ENCODE measurements at places on chromosomes 6 and 20.

DNA sequence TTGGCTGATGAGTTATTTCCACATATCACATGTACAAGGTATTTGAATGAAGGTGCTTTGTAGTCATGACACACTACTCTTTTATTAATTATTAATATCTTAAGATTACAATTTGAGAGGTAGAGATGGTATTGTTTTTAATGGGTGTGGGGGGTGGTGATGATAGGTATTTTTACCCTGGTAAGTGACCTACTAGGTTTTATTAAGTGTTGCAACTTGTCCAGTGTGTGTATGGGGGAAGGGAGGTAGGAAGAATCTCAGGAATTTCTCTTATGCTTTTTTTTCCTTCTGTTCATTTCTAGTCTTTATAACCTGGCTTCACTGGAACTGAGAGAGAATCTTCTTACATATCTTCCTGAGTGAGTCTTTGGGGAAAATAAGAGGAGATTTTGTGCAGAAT is 101.4 kb downstream of the LRRC1 start:
- no peak for DNase-seq

- no peak for DNase-seq
These were observed at the start of gene GLP1R for GRCh38 chr6:39048481-39049399. Gene GLP1R, plus strand, starts transcription at chr6:39048781. Its CDS starts 60 bp downstream, at chr6:39048841.

DNA sequence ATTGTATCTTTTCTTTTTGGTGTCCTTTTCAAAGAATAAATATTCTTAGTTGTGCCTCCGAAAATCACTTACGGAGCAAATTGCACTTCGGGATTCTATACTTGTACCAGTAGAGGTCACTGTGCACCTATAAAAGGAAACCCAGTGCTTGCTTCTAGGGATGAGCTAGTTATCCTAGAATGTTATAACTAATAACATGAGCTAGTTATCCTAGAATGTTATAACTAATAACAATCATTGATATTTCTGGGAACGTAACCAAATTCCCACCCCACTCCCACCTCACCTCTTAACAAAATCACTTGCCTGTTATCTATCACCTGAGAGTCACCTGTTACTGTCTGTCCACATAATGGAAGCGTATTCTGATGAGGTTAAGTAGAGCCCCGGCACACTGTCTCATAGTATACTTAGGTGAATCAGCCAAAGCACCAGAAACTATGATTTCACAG is 126.9 kb upstream of the TIAM2 start:
- DNase-seq: no peak

GRCh38 chr6:73451223-73452106 is 632 bp downstream of the CGAS start:
- peak; percentile 10 for DNase-seq

DNA sequence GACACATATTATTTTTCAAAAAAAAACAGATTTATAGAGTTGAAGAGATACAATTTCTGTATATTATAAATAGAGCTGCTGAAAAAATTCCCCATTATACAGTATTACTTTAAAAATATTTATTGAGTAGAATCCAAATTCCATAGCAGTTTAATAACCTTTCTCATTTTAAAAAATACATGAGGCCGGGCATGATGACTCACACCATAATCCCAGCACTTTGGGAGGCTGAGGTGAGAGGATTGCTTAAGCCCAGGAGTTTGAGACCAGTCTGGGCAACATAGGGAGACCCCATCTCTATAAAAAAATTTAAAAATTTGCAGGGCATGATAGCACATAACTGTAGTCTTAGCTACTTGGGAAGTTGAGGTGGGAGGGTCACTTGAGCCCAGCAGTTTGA is 13.0 kb downstream of the ATRN start:
- no peak for DNase-seq

GRCh38 chr20:8299921-8300320 is 167.9 kb downstream of the PLCB1 start:
- no peak for DNase-seq

- DNase-seq: no peak
These were observed 59.2 kb downstream of the SNRNP48 start for GRCh38 chr6:7649037-7649810.

- DNase-seq: no peak
These were observed 39.3 kb downstream of the SNRNP48 start for GRCh38 chr6:7629321-7629720.

- no peak for DNase-seq
These were observed 79.6 kb downstream of the RPS12 start for GRCh38 chr6:132893772-132894490.

DNA sequence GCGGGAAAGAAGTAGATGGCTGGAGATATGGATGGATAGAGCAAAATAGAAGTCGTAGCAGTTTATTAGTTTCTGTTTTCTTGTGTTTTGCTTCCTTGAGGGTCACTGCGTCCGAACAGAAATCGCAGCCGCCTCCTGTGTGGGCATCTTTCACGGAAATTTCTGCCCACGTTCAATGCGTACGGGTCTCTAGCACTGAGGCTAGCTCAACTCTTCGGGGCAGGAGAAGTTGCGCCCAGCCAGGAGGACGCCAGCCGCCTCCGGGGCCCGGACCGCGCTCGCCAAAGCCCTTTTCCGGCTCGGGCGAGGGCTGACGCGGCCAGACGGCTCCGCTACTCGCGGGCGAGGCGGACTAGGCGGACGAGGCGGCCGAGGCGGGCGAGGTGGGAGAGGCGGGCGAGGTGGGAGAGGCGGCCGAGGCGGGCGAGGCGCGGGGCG is 814 bp downstream of the TFAP2B start:
- DNase-seq: no peak

GRCh38 chr6:118865100-118865391 is 28.9 kb upstream of the ASF1A start:
- no peak for DNase-seq

GRCh38 chr6:29641430-29642148 is 8.6 kb upstream of the GABBR1 start:
- DNase-seq: no peak

GRCh38 chr6:68013780-68014515 is 621.1 kb upstream of the ADGRB3 start:
- no peak for DNase-seq

- no peak for DNase-seq
These were observed 3.1 kb downstream of the TRAF3IP2 start for GRCh38 chr6:111602481-111603011.

DNA sequence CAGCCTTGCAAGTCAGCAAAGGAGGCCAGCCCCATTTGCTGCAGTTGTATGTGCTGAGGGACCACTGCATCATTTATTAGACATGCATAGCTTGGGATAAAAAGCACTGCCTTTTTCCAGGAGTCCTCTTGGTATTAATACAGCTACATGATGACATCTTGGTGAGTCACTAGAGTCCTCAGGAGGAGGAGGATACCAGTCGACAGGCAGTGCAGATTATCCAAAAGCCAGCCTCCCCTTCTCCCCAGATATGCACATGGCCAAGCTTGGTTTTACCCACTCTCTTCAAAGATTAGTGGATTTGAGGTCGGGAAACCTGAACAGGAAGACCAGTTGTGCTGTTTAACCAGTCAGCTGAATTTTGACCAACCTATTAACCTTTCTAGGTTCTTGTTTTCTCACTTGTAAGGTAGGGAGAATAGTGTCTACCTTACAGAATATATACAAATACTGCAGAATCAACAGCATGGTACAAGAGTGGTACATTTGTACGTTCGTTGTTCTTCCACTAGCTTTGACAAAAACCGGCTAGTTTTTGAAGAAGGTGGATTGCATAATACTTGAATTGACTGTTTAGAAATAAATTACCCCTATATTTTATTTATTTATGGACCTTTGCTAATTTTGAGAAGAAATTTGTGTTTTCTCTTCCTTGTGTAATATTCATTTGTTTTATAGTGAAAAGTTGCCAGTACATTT is 31.9 kb downstream of the VAPB start:
- DNase-seq: no peak

- no peak for DNase-seq
These were observed 59.6 kb downstream of the JARID2 start for GRCh38 chr6:15305496-15305895.

DNA sequence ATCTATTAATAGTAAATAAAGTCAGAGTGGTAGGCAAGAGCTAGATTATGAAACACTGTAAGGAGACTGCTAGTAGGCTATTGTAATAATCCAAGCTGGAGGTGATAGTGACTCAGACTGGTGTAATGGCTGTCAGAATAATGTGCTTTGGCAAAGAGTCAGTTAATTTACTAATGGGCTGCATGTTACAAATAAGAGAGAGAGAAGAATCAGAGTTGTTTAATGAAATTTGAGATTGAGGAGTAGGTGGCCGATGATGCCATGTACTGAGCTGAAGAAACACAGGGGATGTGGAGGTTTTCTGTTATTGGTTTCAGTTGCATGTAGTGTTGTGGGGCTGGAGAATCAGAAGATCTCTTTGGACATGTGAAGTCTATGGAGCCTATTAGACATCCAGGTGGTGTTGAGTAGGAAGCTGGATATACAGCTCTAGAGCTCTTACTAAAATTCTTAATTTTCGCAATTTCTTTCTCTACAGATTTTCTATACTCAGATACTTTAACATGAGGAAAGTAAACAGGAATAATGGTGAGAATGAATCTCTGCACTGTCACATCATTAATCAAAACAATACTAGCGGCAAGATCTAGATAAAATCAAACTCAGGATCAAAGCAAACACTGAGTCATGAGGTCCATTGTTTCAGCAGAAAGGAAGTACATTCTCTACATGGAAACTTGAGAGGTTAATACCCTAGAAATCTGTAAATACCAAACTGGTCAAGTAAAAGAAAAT is 167.7 kb downstream of the SIM1 start:
- DNase-seq: no peak

DNA sequence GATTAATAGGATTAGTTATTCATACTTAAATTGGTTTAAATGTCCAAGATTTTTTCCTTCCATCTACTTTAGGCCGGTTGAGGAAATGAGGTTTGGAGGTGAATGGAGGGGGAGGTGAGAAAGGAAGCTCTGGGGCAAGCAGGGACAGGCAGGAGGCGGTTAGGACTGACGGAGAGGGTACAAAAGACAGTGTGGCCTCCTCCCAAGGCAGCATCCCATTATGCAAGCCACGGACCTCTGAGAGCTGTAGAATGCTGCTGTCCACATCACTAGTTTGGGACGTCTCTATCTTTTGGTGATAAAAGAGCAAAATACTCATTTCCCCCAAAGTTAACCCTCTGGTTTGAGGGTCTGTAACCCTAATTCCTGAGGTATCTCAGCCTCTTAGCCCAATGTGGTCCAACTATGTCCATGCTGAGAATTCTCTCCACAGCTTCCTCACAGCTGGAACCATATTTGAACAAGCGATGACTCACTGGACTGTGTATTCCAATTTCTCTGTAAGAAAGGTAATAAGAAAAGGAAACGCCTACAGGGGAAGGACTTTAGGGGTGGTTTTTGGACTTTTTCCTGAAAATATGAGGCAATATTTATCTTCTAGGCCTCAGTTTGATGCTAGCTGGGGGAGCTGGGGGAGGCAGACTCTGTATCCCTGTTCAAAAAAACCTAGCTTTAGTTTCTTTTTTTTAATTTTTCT is 172.2 kb downstream of the TFAP2B start:
- no peak for DNase-seq

- DNase-seq: no peak
These were observed at the start of gene TULP1 for GRCh38 chr6:35512740-35513139. Gene TULP1, minus strand, starts transcription at chr6:35512896. Its CDS starts 38 bp downstream, at chr6:35512858.

DNA sequence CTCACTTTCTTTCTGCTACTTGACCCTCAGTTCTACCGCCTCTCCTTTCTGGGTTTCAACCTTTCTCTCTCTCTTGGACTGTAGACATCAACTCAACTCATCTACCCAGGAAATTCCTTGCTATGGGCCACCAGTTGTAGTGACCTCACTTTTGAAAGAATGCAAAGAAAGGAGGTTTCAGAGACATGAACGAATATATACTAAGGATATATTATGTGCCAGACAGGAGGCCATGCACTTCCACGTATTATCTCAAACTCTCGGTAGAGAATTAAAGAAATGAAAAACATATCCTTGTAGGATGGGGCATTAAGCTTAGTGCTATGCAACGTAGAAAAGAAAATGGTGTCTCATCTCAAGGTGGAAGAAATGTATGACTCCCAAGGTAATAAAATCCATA is 67.3 kb upstream of the NT5E start:
- DNase-seq: no peak

- DNase-seq: no peak
These were observed 88.3 kb downstream of the ZHX3 start for GRCh38 chr20:41229259-41229658.

GRCh38 chr20:36217226-36217625 is 19.1 kb upstream of the AAR2 start:
- no peak for DNase-seq

- DNase-seq: no peak
These were observed 10.1 kb upstream of the PRL start for GRCh38 chr6:22306741-22307466.

DNA sequence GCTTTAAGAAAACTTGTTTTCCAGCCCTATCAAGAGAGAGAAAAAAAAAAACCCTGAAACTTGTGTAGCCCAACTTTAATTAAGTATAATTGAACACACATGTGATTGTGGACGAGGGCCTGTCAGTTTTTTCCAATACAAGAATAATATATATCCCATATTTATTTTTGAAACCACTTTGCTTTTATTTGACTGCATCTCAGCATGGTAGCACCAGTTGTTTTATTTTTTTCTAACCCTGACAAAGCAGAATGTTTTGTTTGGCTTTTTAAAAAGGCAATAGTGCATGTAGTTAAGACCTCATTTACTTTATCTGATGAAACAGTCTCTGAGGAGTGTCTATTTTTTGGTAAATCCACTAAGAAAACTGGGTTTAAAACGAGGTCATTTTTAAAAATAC is 257.7 kb downstream of the CDKAL1 start:
- DNase-seq: no peak

DNA sequence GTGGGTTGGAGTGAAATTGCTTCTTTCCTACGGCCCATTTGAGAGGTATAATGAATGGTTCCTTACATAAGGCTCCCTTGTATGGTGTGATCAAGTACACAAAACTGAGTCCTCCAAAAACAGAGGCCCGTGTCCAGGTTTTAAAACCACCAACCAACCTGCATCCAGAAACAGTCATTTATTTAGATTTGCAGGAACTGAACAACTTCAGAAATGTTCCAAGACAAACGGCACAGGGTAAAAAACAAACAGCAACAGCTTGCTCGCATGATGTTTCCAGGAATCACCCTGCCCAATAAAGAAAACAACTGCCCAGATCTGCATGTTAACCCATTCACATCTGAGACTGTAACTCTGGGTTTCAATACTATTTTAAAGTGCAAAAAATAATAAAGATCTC is 40.2 kb upstream of the TRAM2 start:
- no peak for DNase-seq

GRCh38 chr6:63319939-63320338 is at the start of gene LGSN:
Gene LGSN, minus strand, starts transcription at chr6:63319983. Its CDS starts 40 bp downstream, at chr6:63319943.
- DNase-seq: no peak

GRCh38 chr6:26161322-26161721 is 74.1 kb downstream of the HFE start:
- DNase-seq: no peak

- no peak for DNase-seq
These were observed 63.1 kb downstream of the ATXN1 start for GRCh38 chr6:16698162-16698533.

DNA sequence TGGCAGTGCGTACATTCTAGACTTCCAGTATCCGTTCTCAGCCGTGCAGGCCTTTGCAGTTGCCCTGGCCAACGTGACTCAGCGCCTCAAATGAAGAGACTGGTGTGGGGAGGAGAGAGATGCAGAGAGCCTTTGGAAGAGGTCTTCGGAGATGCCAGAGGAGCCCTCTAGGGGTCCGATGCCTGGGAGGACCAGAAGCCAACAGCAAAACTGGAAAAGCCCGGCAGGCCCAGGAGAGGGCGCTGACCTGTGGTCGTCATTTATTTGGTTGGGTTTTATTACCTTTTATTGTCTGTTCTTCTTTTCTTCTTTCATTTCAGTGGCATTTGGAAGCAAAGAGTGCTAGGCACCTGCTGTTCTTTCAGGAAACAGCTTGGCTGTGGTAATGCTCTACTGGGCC is 53.3 kb upstream of the TMEM181 start:
- DNase-seq: no peak

- DNase-seq: no peak
These were observed 17.1 kb upstream of the CALHM6 start for GRCh38 chr6:116444092-116444491.

Measured in activated CD4-positive, alpha-beta T cell treated with anti-CD3 and anti-CD28 coated beads for 24 hours (primary cell).